ENCODE measurements at places on chromosomes 11 and 22. TPM values are rescaled to one million over a fixed set of nuclear protein-coding genes. Genes with fewer than 3 reads are reported as not detected.

Gene CCDC81
- total RNA-seq: 0.57 TPM

Gene MUC5AC
- not detected for total RNA-seq

Gene HBD
- total RNA-seq: not detected

Gene OLFML1
- total RNA-seq: 0.35 TPM

Gene PAX6
- total RNA-seq: not detected

Gene OPCML
- total RNA-seq: not detected

Gene C11orf42
- not detected for total RNA-seq

Gene POTEH
- total RNA-seq: not detected

- no peak for DNase-seq
These were observed 5.6 kb downstream of the DYNC2H1 start for GRCh38 chr11:103114836-103115235.

DNA sequence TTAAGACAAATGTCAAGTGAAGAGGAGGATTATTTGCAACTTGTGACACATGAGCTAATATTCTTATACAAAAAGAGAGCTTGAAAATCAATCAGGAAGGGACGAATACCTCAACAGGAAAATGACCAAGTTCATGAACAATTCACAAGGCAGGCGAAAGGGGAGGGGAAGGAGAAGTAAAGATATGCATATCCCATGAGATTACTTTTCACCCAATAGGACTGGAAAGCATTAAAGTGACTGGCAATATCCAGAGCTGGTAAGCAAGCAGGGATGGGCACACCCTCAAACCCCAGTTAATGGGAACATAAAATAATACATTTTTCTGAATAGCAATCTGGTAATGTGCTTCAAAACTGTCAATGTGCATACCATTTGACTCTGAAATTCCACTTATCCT, 129.5 kb downstream of the SLC1A2 start:
- no peak for DNase-seq

- no peak for DNase-seq
These were observed 1.6 kb downstream of the LGALS12 start for GRCh38 chr11:63507511-63507910.

- no peak for DNase-seq
These were observed 61.3 kb upstream of the CLNS1A start for GRCh38 chr11:77698896-77699295.

DNA sequence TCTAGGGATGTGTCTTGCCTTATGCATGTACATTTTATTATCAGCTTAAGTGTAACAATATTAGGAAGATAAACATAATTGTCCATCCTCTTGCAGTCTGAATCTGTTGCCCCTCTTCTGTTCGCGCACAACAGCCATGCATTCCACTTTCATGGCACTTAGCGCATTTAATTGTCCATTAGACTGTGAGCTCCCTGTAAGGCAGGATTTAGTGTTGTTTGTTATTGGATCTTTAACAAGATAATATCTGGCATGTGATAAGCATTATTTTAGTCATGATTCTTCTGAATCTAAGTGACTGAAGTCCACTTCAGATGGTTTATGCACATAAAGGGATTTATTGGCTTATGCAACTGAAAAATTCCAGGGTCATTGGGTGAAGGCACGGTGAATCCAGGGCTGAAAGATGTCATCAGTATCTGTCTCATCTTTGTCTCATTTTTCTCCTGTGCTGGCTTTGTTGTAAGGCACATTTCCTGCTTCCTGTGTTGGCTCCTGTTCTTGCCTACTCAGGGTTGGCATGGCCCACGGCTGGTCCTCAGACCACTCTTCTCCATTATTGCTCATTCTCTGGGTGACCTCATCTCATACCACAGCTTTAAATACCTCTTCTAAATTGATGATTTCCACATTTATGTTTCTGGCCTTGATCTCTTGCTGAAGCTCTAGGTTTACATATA, 37.6 kb downstream of the ATXN10 start:
- no peak for DNase-seq

- no peak for DNase-seq
These were observed 84.9 kb downstream of the C11orf91 start for GRCh38 chr11:33615751-33616150.

DNA sequence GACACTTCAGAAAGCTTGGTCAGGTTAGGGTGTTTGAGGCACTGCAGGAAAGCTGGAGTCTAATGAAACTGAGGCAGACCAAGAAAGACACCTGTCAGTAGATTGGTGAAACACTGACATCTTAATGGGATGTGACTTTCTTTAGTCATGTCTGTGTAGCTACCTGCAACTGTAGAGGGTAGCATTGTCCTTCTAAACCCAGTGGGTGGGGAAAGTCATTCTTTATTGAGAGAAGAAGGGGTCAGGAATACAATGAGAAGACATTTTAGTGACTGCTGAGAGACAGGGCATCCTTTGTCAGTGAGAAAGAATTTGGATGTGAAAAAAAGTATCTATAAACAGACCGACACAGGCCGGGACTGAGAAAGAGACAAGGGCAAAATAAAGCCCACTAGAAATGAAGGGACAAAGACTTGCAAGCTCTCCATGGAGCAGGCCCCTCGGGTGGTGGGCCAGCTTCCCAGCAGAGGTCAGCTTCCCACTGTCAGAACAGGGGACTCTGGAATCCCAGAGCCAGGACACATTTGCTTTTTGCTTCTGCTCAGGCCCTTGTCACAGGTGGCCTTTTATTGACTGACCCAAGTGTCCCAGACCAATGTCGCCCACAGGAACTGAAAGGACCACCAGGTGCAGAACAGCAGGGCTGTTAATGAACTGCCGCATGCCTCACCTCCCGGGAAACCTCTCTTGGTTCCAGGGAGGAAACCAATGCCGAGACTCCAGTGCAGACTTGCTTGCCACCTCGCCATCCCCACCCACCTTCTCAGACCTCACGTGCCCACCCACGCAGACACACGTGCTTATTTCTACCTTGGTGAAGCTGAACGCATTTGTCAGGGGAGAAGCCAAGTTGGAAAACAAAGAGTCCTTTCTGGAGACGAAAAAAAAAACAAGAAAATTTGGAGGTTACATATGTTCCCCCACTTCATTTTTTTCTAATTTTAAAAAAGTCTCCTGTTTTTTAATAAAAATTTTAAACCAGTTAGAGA, 212.8 kb downstream of the TENM4 start:
- no peak for DNase-seq

DNA sequence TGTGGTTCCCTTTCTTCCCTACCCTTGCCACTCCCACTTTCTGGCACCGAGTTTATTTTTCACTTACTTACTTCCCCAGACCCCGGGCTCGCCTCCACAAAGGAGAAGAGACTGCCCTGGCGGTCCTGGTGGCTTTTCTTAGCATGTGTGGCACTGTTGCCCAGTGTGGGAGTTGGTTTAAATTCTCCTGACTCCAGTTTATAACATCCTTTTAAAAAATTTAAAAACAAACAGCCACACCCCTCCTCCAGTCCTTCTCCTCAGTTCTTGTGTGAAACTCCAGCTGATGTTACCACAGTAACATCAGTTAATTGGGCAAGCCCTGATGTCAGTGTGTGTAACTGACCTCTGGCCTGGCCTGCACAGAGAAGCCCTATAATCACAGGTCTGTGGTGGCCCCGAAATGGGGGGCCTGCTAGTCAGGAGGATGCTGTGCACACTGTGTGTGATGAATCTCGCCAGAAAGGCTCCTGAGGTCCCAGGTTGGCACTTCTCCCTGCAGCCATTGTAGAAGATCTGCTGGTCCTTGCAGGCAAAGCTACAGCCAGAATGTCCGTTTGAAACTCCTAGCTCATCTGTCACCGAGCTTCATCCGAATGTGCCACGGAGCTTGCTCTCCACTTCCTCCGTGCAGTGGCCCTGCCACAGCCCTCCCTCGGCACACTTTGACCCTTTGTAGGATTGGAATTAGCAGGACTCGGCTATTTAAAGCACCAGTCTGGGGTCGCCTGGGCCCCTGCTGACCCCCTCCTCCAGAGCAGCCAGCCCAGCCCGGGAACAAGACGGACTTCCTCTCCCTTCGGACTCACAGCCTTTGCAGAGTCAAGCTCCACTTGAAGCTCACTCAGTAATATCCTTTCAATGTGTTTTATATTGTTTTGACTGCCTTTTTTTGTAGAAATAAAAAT, 7.6 kb downstream of the YDJC start:
- no peak for DNase-seq

DNA sequence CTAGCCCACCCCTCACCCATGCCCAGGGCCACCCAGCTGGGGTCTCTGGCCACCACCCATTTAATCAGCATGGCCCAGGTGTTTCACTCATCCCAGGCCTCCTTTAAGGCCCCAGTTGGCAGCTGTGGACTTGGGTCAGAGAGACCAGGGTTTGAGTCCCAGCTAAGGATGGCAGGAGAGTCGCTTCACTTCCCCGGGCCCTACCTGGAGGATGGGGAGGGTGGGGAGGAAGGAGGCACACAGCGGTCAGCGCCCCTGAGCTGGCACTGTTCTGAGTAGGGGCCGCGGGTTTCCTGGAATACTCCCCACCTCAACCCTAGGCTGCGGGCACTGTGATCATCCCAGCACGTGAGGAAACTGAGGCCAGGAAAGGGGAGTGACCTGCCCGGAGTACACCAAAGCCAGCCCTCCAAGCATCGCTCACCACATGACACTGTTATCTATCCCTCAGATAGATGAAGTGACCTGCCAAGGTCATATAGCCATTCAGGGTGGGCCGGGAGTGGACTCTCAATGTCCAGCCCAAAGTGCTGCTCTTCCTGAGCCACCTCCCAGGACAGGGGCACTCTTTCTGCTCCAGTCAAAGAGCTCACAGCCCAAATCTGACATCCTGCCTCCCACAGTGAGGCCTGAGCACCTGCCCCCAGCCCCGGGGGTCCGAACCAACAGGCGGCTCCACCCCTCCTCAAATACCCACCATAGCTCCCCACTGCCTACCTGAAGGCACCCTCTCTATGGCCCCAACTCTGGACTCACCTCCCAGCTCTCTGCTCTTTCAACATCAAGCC, 3.4 kb upstream of the ATP5MGL start:
- DNase-seq: no peak

DNA sequence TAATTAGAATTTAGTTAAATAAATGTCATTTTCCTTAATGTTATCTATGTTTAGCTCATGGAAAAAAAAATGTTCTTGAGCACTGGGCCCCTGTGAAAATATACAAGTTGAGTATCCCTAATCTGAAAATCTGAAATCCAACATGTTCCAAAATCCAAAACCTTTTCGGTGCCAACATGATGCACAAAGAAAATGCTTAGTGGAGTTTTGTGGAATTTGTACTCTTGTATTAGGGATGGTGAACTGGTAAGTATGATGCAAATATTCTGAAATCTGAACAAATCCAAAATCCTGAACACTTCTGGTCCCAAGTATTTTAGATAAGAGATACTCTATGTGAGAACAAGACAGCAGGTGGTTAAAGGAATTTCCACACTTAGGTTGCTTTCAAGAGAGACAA, 44.5 kb downstream of the TCP11L1 start:
- DNase-seq: no peak

- DNase-seq: no peak
These were observed 1.7 kb upstream of the CHCHD10 start for GRCh38 chr22:23769321-23769965.

DNA sequence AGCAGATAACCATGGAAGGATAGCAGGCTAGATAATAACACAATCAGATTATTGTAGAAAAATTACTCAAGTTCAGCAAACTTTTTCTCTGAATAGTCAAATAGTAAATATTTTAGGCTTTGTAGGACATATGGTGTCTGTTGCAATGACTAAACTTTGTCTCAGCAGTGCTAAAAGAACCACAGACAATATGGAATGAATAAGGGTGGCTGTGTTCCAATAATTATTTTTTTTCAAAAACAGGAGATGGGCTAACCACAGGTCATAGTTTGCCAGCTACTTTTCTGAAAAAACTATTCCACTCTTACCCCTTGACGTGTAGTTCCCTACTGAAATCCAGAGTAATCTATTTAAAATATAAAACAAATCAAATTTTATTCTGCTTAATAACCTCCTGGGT, 153.9 kb upstream of the LRRC4C start:
- DNase-seq: no peak

DNA sequence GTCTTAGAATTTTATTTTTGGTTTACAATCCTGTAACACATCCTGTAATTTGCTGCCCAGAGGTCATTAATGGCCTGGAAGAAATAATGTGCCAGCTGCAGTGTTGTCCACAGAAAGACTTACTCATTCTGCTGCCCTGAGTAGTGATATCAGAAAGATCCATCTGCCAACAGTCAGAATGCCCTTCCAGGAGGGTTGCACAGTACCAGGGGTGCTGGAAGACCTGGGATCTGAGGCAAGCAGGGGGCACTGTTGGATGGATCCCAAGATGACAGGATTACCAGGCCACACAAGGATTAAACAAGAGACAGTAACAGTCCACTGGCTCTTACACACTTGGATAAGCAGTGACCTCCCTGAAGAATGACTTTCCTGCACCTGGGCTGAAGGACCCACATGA, 93.8 kb upstream of the TOP3B start:
- DNase-seq: no peak

DNA sequence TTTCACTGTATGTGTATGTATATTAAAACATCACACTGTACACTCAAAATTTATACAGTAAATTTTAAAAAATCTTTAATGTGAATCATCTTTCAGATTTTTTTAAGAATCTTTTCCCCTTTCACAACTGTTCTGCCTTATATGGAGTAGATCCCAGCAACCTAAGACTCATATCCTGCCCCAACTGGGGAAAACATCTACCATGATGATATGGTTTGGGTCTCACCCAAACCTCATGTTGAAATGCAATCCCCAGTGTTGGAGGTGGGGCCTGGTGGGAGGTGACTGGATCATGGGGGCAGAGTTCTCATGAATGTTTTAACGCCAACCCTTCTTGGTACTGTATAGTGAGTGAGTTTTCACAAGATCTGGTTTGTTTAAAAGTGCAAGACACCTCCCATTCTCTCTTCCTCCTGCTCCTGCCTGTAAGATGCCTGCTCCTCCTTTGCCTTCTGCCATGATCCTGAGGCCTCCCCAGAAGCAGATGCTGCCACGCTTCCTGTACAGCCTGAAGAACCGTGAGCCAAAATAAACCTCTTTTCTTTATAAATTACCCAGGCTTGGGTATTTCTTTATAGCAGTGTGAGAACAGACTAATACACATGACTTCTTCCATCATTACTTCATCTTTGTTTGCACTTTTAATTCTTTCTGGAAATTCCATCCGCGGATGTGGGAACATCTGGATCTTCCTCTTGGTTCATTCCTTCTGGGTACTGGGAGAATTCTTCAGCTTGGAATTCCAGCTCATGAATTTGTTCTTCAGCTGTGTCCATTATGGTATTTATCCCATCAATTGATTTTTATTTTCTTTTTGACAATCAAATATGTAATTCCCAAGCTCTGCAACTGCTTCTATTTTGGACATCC, 36.9 kb downstream of the LINC01488 start:
- DNase-seq: no peak

DNA sequence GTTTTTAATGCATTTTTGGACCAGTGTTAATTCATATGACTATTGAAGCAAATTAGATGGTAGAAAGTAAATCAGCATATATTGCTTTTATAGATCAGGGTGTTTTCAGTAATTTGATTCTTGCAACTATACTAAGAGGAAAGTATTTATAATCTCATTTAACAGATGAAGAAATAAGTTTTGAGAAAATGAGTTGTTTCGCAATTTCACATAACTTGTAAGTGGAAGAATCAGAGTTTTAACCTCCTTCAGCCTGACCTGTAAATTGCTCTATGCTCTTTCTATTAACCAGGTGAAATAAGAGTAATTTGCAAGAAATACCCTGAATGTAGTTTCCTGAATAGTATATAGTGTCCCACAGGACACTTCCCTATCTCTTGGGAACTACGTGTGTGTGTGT, 1106.8 kb upstream of the RAG2 start:
- no peak for DNase-seq

All from esophagus squamous epithelium (tissue), 5 donors.